ENCODE measurements at places on chromosomes 13 and 19. TPM values are rescaled to one million over a fixed set of nuclear protein-coding genes. Genes with fewer than 3 reads are reported as not detected.

GRCh38 chr19:39864118-39864517 lies 17.9 kb upstream of the FBL start:
- no peaks in the 10 kb centered on the region for H3K27me3 ChIP-seq
- no peak overlapping the region for H3K4me3 ChIP-seq
- DNase-seq = no peak

DNA sequence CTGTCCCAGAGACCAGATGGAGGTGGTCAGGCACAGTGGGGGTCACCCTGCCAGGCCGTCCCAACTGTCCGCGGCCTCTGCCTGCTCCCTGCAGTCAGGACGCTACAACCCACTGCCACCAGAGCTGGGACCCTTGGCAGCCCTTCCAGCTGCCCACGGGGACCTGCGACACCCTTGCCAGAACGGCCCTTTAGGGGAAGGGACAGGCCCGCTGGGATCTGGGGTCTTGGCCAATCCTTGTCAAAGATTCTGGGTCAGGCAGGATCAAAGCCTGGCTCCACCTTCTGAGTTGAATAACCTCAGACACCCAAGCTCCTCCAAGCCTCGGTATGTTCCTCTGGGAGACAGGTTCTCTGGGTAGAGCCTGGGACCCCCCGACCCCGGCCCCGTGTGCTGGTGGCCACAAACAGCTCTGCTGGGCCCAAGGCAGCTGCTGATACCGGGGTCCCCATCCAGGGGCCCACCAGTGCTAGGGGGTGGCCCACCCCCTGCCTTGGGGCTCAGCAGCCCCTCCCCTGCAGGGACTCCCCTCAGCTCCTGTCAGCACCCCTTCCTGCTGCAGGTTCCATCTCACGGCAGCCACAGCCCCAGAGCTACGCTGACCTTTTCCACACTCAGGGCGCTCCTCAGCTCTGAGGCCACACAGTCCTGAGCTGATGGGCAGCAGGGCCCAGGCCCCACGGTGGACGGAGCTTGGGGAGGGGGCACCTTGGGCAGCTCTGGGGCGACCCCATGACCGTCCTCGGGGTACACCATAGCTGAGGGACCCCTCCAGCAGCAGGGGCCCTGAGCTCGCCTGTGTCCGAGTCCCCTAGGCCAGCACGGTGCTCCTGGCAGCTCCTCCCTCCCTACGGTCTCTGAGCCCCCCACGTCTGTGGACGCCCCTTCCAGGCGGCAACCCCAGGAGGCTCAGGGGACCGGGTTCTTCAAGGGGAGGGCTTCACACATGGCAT lies 18.4 kb downstream of the SBNO2 start:
- H3K36me3 ChIP-seq = peaks cover 73% of the 10 kb centered on the region
- peaks cover 80% of the 10 kb centered on the region for H3K4me1 ChIP-seq
- H3K27me3 ChIP-seq = no peaks in the 10 kb centered on the region
- peak overlapping the region; percentile 31 for H3K4me3 ChIP-seq
- DNase-seq = no peak

PROSER3 gene
- total RNA-seq = 36.5 TPM

NCAN gene
- not detected for total RNA-seq

DNA sequence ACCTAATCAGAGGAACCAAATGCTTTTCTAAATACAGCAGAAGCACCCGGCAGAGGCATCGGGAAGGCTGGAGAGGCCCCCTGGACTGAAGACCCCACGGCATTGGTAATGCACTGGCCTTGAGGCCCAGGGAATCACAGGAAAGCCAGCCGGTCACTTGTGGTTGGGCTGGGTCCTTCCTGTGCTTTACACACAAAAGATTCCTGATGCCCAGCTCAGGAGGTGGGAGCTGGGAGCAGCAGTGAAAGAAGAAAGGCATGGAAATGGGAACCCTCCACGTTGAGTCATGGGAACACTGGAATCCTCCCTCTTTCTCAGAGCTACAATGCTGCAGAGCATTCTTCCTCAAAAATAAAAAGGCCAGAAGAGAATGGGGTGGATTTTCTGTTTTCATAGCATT lies 126.4 kb downstream of the TNFRSF19 start:
- DNase-seq = no peak
- H3K27ac ChIP-seq = no peak overlapping the region
- H3K4me3 ChIP-seq = no peak overlapping the region
- no peaks in the 10 kb centered on the region for H3K36me3 ChIP-seq
- no peaks in the 10 kb centered on the region for H3K27me3 ChIP-seq
- H3K4me1 ChIP-seq = peaks cover 9% of the 10 kb centered on the region

DNA sequence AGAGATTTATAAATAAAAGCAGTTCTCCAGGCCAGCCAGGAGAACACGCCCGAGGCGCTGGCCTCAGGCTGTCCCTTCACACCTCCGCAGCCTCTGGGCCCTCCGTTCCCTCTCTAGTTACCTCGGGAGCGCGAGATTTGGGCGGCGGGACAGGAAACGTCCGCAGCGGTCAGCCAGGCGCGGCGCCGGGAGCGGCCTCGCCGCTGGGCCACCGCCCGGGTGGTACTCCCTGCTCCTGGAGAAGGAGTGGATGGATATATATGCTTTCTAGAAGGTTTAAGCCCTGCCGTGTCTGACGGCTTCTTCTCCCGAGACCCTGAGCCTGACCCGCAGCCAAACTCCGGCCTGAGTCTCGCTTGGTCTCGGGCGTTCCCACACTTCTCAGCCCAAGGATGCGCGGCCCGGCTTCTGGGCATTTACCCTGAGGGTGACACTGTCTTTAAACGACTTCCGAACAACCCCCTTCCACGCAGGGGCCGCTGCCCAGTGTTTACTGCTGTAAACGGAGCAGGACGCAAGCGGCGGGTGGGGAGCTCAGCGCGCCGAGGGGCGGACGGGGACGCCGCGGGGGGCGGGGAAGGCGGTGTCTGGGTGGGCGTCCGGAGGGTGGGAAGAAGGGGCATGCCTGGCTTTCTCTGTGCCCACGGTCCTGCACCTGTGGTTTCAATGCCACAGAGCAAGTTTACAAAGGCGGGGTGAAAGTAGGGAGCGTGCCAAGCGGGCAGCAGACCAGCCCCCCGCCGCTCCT lies 2.0 kb upstream of the ZIC2 start:
- H3K27me3 ChIP-seq = peaks cover 73% of the 10 kb centered on the region
- H3K27ac ChIP-seq = no peak overlapping the region

GRCh38 chr19:47231215-47232054 lies 436 bp upstream of the BBC3 start:
- peak overlapping the region; percentile 84 for H3K27ac ChIP-seq
- peak; percentile 93 for DNase-seq
- peak overlapping the region; percentile 98 for H3K4me3 ChIP-seq
- peaks cover 56% of the 10 kb centered on the region for H3K4me1 ChIP-seq

DNA sequence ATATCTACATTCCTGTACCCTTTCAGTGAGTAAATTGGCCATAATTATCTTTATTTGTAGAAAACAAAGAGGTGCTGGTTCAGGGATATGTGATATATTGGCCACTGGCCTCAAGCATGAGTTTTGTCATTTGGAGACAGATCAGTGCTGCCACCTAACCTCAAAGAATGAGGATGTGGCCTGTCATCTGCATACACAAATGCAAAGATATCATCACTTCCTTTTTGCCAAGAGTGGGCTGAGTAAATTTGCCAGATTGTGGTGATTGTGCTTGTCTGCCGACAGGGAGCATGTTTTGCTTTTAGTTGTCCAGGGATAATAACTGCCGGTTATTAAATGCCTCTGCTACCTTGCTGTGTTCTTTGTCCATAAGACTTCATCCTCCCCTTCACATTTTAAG lies 44.2 kb downstream of the WASF3 start:
- H3K27ac ChIP-seq = no peak overlapping the region
- no peak overlapping the region for H3K4me3 ChIP-seq
- no peaks in the 10 kb centered on the region for H3K27me3 ChIP-seq

ZNF536 gene
- total RNA-seq = 13.4 TPM

- no peak overlapping the region for H3K27ac ChIP-seq
- peak; percentile 57 for DNase-seq
- H3K4me3 ChIP-seq = no peak overlapping the region
- no peaks in the 10 kb centered on the region for H3K36me3 ChIP-seq
Observed at GRCh38 chr13:113856716-113857065, 7.2 kb downstream of the GAS6 start.

Data from stomach (tissue), 19 donors.